H1 (cell line): ENCODE measurements at places on chromosomes 12 and 14.

DNA sequence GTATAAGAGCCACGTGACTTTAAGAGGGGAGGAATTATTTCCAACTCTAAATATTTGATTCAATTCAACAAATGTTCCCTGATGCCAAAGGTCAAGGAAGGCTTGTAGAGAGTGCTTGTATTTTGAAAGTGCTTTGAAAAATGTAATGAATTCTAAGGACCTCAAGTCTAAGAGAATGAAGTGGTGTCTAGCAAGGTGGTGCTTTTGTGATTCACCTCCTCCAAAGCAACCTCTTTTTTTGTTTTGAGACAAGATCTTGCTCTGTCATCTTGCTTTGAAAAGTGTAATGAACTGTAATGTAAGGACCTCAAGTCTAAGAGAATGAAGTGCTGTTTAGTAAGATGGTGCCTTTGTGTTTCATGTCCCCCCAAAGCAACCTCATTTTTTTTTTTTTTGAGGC lies 13.7 kb downstream of the AK7 start:
- no peak for DNase-seq

GRCh38 chr14:69968132-69968531 lies 88.9 kb downstream of the SMOC1 start:
- no peak for DNase-seq

GRCh38 chr14:70257526-70257925 lies 68.8 kb upstream of the SLC8A3 start:
- peak; percentile 34 for DNase-seq

DNA sequence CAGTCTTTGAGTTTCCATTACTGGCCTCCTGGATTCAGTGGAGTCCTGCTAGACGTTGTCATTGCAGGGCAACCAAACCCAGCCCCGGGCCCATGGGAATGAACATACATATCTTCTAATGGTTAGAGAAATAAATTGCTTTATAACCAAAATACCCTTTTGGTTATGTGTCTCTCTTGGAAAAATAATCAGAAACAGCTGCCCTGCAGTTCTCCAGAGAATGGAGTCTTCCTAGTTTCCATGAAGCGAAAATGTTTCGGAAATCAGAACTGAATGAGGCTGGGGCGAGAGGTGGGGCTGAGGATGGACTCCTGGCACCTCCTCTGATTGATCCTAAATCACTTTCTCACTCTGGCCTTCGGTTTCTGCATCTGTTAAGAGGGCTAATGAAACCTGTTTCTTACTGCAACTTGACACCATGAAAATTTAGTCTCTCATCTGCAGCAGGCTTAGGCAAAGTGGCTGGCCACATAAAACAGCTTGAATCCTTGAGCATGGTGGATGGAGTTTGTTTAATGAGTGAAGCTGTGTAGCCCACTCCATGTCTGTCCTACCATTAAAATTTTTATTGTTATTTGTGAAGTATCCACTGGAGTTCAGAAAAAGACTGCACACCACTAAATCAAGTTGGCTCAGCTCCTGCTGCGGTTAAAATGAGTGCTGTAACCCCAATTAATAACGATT lies 198.9 kb downstream of the CACNA1C start:
- DNase-seq: no peak

- no peak for DNase-seq
Measured at GRCh38 chr12:108332791-108333382, 6.2 kb downstream of the CMKLR1 start.
